ENCODE measurements at places on chromosomes 1 and 21. TPM values are rescaled to one million over a fixed set of nuclear protein-coding genes. Genes with fewer than 3 reads are reported as not detected.

- no peak for DNase-seq
These were observed 27.3 kb downstream of the COL6A2 start for GRCh38 chr21:46124926-46125845.

CLEC20A gene
- not detected for total RNA-seq

CCDC24 gene
- 6.3 TPM for total RNA-seq

GRCh38 chr1:240128366-240128765 is 36.7 kb downstream of the FMN2 start:
- DNase-seq, result no peak

- no peak for DNase-seq
These were observed 9.4 kb downstream of the ZC3H12A start for GRCh38 chr1:37483785-37484184.

HYI gene
- total RNA-seq, result 81.3 TPM

GRCh38 chr1:223403184-223403815 is 10.1 kb downstream of the CCDC185 start:
- DNase-seq, result peak; percentile 69

GRCh38 chr1:115565353-115565752 is 76.4 kb upstream of the VANGL1 start:
- DNase-seq, result no peak

VSIG8 gene
- total RNA-seq, result not detected

GRCh38 chr1:234979296-234980279 is 149.0 kb downstream of the TOMM20 start:
- DNase-seq, result no peak

DNA sequence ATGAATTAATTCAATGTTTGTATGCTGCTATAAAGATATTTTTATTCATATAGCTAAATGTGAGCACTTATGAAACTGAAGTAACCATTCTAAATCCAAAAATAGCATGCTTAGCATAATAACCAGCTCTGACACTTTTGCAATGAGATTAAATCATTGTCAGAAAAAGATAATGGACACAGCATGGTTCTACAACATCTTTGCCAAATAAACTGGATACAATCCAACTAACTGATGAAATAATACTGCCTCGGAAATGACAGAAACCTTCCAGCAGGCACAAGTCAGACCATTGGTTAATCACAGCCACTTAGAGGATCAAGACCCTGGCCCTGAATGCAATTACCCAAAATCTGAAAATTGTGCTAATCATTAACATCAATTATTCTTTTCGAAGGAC is 592.7 kb upstream of the ADGRL4 start:
- no peak for DNase-seq

B3GALT2 gene
- not detected for total RNA-seq

- peak; percentile 4 for DNase-seq
These were observed 215.5 kb upstream of the USP25 start for GRCh38 chr21:15514073-15514946.

DNA sequence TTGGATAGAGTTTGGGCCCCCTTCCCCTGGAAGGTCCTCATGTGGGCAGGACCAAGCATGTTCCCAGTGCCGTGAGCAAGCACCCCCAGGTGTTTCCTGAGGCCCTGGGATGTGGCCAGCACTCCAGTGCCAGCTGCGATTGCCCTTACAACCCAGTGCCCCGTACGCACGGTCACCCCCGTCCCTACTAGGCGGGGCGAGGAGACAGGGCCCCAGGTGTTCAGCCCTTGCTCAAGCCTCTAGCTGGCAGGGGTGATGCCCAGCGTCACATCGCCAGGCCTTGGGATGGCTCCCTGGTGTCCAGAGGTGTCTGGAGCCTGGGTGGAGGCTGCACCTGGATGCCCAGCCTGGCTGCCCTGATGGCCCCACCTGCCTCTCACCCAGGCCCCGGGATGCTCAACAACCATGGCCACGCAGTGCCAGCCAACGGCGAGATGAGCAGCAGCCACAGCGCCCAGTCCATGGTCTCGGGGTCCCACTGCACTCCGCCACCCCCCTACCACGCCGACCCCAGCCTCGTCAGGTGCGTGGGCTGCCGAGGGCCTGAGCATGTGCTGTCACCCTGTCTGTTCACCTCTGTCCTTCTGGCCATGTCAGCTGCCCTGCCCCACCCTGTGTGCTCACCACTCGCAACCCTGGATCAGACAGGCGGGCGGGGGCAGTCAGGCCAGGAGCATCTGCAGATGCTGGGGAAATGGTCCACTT is 21.6 kb upstream of the CCDC27 start:
- no peak for DNase-seq

DNA sequence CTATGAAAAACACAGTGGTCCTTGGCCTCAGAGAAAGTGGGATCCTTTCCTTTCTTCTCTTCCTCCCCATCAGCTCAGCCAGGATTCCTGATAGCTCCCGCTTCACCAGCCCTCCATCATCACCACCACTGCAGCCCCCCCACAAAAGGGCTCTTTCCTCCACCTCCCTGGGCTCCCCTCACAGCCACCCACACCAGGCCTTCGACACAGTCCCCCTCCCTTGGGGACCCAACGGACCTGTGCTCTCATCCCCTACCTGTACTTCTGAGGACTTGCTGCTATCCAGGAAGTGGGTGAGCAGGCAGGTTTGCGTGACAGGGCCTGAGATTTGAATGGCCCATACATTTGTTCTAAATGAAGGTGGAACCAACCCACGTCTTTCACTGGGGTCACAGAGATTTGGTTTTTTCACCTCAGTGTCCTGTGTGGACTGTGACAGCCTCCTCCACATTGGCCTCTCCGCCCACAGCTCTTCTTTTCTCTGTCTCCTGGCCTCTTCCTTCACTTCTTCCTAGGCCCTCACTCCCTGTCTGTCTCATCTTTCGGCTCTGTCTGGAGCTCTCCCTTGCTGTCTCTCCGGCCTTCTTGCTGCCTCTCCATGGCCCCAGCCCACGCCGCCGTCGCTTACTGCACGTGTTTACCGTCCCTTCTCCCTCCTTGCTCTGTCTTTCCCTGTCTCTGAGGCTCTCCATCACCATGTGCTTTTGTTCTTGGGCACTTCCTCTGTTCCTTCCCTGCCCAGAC is 238.6 kb downstream of the FOXD2 start:
- DNase-seq, result no peak

DNA sequence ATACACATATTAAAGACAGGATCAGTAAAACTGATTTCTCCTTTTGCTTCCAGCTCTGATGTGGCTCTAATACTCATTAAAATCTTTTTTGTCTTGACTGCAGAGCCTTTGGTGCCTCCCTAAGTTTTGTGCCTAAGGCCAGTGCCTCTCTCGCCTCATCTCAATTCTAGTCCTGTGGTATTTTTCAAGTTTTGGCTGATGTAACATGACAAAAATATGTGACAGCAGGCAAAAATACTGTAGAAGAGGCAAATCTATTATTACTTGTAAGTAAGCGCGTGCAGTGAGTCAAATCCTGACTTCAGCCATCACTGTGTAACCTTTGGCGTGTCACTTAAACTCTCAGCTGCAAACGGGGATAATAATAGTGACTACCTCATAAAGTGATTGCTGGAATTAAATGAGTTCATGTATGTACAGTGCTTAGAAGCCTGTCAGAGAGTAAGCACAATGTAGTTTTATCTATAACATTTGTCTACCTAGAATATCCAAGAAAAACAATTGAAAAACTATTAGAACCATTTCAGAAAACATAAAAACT is 74.0 kb downstream of the MAB21L3 start:
- no peak for DNase-seq

- peak; percentile 28 for DNase-seq
These were observed 201.8 kb upstream of the GREM2 start for GRCh38 chr1:240813720-240814119.

GRCh38 chr21:43866260-43866629 is 1.2 kb downstream of the AGPAT3 start:
- DNase-seq, result no peak

DNA sequence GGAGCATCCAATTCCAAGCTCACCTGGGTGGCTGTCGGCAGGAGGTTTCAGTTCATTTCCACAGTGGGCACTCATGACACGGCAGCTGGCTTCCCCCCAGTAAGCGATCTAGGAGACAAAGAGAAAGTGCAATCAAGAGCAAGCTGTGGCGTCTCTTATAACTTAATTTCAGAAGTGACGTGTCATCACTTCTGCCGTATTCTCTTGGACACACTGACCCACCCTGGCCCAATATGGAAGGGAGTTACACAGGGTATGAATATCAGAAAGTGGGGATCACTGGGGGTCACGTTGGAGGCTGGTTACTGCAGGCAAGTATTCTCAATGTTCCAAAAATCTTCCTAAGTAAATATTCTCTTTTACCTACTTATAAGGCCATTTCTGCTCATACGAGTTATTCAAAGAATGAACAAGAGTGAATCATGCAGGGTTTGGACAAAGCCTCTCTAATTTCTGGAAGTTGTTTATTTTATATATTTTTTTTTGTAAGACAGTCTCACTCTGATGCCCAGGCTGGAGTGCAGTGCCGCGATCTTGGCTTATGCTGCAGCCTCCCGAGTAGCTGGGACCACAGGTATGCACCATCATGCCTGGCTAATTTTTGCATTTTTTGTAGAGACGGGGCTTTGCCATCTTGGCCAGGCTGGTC is 46.5 kb upstream of the GREM2 start:
- no peak for DNase-seq

Data from renal cortical epithelial cell (primary cell).